ENCODE measurements at places on chromosomes 12 and 14.

GRCh38 chr12:127685931-127686330, 581.0 kb upstream of the TMEM132C start:
- H3K4me3 ChIP-seq, result no peak overlapping the region
- no peaks in the 10 kb centered on the region for H3K4me1 ChIP-seq
- H3K36me3 ChIP-seq, result no peaks in the 10 kb centered on the region
- no peak overlapping the region for H3K27ac ChIP-seq
- H3K27me3 ChIP-seq, result no peaks in the 10 kb centered on the region

- DNase-seq, result no peak
- peaks cover 3% of the 10 kb centered on the region for H3K27me3 ChIP-seq
- H3K36me3 ChIP-seq, result no peaks in the 10 kb centered on the region
- H3K27ac ChIP-seq, result no peak overlapping the region
- H3K4me1 ChIP-seq, result peaks cover 11% of the 10 kb centered on the region
Observed at GRCh38 chr12:14811486-14811885, 2.5 kb downstream of the SMCO3 start.

GRCh38 chr14:70237710-70238109, 49.0 kb upstream of the SLC8A3 start:
- no peak overlapping the region for H3K27ac ChIP-seq
- no peak for DNase-seq
- peaks cover 18% of the 10 kb centered on the region for H3K27me3 ChIP-seq
- H3K36me3 ChIP-seq, result no peaks in the 10 kb centered on the region
- H3K4me1 ChIP-seq, result no peaks in the 10 kb centered on the region
- H3K4me3 ChIP-seq, result no peak overlapping the region

- no peak overlapping the region for H3K4me3 ChIP-seq
- H3K27ac ChIP-seq, result no peak overlapping the region
- no peak for DNase-seq
- H3K4me1 ChIP-seq, result no peaks in the 10 kb centered on the region
Observed at GRCh38 chr14:47422191-47422590, 253.2 kb downstream of the MDGA2 start.

- H3K36me3 ChIP-seq, result no peaks in the 10 kb centered on the region
- peaks cover 8% of the 10 kb centered on the region for H3K27me3 ChIP-seq
- H3K4me1 ChIP-seq, result no peaks in the 10 kb centered on the region
- H3K27ac ChIP-seq, result no peak overlapping the region
- H3K4me3 ChIP-seq, result no peak overlapping the region
- no peak for DNase-seq
Observed at GRCh38 chr14:97267509-97267908, 470.3 kb downstream of the VRK1 start.

DNA sequence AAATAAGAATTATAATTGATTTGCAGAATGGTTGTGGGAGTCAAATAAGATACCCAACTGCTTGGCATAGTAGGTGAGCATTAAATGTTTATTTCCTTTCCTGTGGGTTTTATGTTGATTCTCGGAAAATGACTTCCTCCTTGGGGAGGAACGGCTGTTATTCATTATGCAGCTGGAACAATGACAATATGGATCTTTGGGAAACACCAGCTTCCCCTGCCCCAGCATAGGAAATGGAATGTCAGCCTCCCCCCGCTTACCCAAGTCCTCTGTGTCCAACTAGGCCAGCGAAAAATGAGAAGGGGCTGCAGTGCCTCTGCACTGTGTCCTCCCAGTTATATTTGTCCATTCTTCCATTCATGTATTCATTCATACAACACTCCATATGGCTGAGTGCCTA, 11.7 kb upstream of the CCDC177 start:
- H3K36me3 ChIP-seq, result no peaks in the 10 kb centered on the region
- no peak overlapping the region for H3K27ac ChIP-seq
- peaks cover 26% of the 10 kb centered on the region for H3K27me3 ChIP-seq
- no peak for DNase-seq
- H3K4me1 ChIP-seq, result no peaks in the 10 kb centered on the region
- no peak overlapping the region for H3K4me3 ChIP-seq

DNA sequence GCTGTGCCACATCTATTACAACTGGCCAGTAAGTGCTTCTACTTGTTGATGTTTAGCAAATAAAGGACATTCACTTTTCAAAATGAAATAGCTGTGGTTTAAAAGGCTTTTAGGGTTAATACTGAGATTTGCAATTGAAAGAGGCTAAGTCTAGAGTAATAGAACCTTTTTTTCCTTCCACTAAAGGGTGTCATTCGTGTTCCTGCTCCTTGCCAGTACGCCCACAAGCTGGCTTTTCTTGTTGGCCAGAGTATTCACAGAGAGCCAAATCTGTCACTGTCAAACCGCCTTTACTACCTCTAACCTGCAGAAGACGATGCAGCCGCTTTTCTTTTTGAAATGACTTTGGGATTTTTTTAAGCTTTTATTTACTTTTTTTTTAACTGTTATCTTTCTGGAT, 33.6 kb downstream of the PIWIL1 start:
- no peaks in the 10 kb centered on the region for H3K36me3 ChIP-seq
- DNase-seq, result no peak

GRCh38 chr12:89593873-89594272, 68.0 kb upstream of the POC1B start:
- H3K4me3 ChIP-seq, result no peak overlapping the region
- no peak for DNase-seq
- H3K27ac ChIP-seq, result no peak overlapping the region
- no peaks in the 10 kb centered on the region for H3K27me3 ChIP-seq

DNA sequence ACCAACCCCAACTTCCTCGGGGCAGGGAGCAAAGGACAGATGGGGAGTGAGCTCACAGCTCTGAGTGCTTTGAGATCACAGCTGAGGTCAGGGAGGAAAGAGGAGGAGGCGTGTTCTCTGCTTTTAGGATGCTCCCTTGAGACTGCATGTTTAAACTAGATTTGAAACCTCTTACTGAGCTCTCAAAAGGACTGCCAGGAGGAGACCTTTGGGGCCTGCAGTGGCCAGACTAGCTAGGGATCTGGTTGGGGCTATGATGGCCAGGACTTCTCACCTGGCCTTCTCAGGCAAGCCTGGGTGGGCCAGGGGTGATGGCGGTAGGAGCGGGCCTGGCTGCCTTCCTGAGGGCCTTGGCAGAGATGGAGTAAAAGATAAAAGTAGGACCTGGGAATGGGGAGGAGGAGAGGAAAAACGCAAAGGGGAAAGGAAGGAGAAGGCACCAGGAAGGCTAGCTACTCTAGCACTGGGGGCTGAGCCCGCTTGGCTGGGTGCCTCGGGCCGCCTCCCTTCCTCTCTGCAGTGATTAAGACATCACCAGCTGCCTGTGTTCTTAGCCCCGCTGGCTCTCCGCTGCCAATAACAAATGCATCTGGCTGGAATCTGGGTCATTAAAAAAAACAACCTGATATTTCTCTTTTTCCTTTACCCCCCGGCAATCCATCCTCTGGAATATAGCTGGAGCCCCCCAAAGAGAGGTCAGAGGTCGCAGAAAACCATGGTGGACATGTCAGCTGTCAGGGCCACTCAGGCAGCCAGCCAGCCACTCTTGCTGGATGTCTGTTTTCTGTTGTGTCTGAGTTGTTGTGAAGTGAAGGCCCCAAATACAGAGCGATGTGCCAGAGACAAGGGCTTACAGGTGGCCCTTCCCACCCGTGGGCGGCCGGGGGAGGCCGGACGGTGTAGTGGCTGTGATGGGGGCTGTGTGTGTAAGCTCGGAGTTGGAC, 141.3 kb downstream of the TSPAN9 start:
- no peak overlapping the region for H3K4me3 ChIP-seq
- no peaks in the 10 kb centered on the region for H3K4me1 ChIP-seq
- peaks cover 9% of the 10 kb centered on the region for H3K27me3 ChIP-seq
- no peaks in the 10 kb centered on the region for H3K36me3 ChIP-seq

DNA sequence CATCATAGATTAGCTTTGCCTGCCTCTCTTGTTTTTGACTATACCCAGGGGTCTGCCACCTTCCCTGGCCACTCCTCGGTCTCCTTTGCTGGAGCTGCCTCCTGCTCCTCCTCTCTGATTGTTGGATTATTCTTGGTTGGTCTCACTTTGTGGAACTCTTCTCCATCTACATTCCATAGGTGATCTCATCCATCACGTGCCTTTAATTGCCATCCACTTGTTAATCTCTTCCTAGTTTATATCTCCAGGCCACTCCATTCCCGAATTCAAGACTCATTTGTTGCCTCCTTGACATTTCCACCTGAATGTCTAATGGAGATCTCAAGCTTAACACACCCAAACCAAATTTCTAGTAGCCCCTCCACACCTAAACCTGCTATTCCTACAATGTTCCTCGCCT, 5.4 kb downstream of the POLR3B start:
- peaks cover 1% of the 10 kb centered on the region for H3K27me3 ChIP-seq
- peaks cover 8% of the 10 kb centered on the region for H3K4me1 ChIP-seq
- no peak overlapping the region for H3K4me3 ChIP-seq

DNA sequence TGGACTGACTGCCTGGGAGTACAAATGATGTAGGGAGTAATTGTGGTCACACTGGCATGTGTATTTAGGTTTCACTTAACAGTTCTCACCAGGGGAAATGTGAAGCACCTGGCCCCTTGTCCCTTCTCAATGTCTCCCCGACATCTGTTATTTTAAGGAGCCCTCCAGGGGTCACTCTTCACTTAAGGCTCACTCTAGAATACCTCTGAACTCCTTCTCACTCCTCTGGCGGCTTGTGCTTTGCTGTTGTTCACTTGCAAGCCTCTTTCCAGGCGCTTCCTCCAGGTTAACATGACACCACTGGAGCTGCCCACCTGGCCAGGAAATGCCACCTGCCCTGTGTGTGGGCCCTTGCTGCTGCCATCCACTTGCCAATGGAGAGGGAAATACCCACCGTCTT, 56.5 kb upstream of the GZMB start:
- H3K27ac ChIP-seq, result no peak overlapping the region
- no peak overlapping the region for H3K4me3 ChIP-seq
- peak; percentile 38 for DNase-seq
- no peaks in the 10 kb centered on the region for H3K36me3 ChIP-seq

- H3K4me3 ChIP-seq, result no peak overlapping the region
- peaks cover 3% of the 10 kb centered on the region for H3K4me1 ChIP-seq
- no peaks in the 10 kb centered on the region for H3K27me3 ChIP-seq
- H3K27ac ChIP-seq, result no peak overlapping the region
- DNase-seq, result no peak
Observed at GRCh38 chr12:104079024-104079423, 14.7 kb downstream of the HCFC2 start.

DNA sequence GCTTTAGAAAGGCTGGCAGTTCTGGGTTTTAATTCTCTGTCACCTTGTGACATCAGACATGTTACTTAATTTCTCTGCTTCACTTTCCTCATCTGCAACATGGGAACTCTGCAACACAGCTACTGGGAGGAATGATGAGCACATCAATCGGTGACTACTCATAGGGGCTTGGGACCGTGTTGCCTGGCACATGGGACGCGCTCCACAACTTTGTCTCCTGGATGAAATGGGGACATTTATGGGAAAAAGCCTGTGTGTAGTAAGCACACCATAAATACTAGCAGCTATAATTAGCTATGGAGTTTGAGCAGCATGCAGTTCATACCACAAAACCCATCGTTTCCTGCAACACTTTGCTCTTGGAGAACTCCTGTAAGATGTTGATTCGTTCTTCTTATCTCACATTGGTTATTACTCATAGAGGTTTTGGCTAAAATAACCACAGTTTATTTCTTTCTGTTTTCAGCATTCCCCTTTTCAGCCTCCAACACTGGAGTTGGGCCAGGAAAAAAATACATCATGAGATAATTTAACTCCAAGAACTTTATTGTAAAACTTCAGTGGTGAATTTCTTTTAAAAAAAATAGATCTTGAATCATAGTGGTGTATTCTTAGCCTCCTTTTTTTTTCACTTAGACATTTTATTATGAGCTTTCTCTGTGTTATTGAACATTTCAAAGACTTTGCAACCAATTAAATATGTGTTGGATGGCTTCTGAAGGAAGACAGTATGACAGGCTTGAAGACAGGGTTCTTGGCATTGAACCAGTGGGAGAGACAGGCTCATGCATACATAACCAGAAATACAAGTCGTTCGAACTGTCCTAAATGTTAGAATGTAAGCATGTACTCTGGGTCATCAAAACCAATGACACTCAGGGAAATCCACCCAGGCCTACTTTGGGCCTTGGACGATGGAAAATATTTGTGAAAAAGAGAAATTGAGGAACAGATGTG, 72.7 kb downstream of the RIN3 start:
- H3K27me3 ChIP-seq, result peaks cover 5% of the 10 kb centered on the region
- peaks cover 31% of the 10 kb centered on the region for H3K36me3 ChIP-seq
- DNase-seq, result peak; percentile 58
- peak overlapping the region; percentile 98 for H3K27ac ChIP-seq
- peaks cover 95% of the 10 kb centered on the region for H3K4me1 ChIP-seq

GRCh38 chr14:34665785-34666435, 36.0 kb upstream of the SNX6 start:
- DNase-seq, result no peak
- H3K4me3 ChIP-seq, result no peak overlapping the region
- peak overlapping the region; percentile 86 for H3K27ac ChIP-seq
- H3K4me1 ChIP-seq, result peaks cover 5% of the 10 kb centered on the region
- peaks cover 12% of the 10 kb centered on the region for H3K27me3 ChIP-seq
- H3K36me3 ChIP-seq, result no peaks in the 10 kb centered on the region

- H3K4me1 ChIP-seq, result no peaks in the 10 kb centered on the region
- no peaks in the 10 kb centered on the region for H3K27me3 ChIP-seq
- no peaks in the 10 kb centered on the region for H3K36me3 ChIP-seq
- DNase-seq, result no peak
- no peak overlapping the region for H3K27ac ChIP-seq
- H3K4me3 ChIP-seq, result no peak overlapping the region
Observed at GRCh38 chr12:20514598-20514997, 146.3 kb downstream of the PDE3A start.

DNA sequence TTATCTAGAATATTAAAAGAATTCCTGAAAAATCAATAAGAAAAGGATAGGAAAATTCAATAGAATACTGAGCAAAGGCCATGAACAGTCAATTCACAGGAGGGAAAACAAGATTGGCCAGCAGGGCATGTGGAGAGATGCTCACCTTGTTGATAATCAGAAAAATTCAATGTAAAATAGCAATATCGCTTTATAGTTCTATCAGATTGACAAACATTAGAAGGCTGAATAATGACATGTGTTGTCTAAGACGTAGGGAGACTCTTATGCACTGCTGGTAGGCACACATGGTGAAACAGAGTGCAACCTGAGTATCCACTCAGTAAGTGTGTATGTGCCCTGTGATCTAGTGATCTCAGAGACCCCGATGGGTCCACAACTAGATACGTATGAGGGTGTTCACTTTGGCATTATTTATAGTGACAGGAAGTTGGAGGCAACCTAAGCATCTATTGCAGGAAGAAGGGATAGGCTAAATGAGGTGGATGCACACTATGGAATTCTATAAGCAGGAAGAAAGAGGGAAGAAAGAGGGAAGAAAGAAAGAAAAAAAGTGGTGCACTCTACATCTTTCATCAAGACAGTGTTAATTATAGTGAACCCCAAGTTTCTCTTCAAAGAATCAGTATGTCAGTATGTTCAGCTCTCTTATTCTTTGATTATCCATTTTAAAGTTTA, 3.8 kb upstream of the ANKRD33 start:
- peak overlapping the region; percentile 28 for H3K27ac ChIP-seq
- no peak for DNase-seq
- peaks cover 10% of the 10 kb centered on the region for H3K27me3 ChIP-seq
- peaks cover 25% of the 10 kb centered on the region for H3K4me1 ChIP-seq
- no peak overlapping the region for H3K4me3 ChIP-seq
- H3K36me3 ChIP-seq, result peaks cover 7% of the 10 kb centered on the region

GRCh38 chr14:70332015-70332414, 27.5 kb downstream of the COX16 start:
- no peak overlapping the region for H3K4me3 ChIP-seq
- peaks cover 64% of the 10 kb centered on the region for H3K36me3 ChIP-seq
- no peaks in the 10 kb centered on the region for H3K4me1 ChIP-seq
- no peak for DNase-seq

- H3K36me3 ChIP-seq, result no peaks in the 10 kb centered on the region
- peaks cover 2% of the 10 kb centered on the region for H3K4me1 ChIP-seq
Observed at GRCh38 chr14:33851366-33851765, 99.5 kb downstream of the EGLN3 start.

GRCh38 chr14:20679907-20680306, 4.5 kb upstream of the RNASE4 start:
- H3K36me3 ChIP-seq, result no peaks in the 10 kb centered on the region
- peak; percentile 33 for DNase-seq
- peaks cover 19% of the 10 kb centered on the region for H3K27me3 ChIP-seq
- peaks cover 26% of the 10 kb centered on the region for H3K4me1 ChIP-seq

All from activated naive CD4-positive, alpha-beta T cell treated with anti-CD3 and anti-CD28 coated beads, Interleukin-2, amount 10 ng/mL, durations not matched to agents 7 days and 5 days (primary cell).